ENCODE measurements at places on chromosomes 13 and 19.

- DNase-seq = no peak
Observed at GRCh38 chr13:44270150-44270549, 103.5 kb upstream of the SERP2 start.

DNA sequence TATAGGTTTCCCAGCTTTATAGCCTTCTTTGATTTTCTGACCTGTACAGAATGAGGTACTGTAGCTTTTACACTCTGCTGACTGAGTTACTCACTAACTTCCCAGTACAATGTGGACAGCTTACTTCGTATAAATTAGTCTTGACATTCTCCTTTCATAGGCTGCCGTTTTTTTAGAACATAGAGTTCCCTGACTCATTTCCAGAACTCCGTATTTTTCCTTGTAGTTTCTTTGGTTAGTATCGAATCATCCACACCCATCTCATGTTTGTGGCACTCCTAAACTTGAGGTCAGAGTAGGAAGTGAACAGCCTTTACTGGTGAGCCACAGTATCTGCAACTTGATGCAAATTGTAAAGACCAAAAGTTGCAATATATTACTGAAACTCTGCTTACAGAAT is 303.9 kb downstream of the SLITRK5 start:
- DNase-seq = no peak

DNA sequence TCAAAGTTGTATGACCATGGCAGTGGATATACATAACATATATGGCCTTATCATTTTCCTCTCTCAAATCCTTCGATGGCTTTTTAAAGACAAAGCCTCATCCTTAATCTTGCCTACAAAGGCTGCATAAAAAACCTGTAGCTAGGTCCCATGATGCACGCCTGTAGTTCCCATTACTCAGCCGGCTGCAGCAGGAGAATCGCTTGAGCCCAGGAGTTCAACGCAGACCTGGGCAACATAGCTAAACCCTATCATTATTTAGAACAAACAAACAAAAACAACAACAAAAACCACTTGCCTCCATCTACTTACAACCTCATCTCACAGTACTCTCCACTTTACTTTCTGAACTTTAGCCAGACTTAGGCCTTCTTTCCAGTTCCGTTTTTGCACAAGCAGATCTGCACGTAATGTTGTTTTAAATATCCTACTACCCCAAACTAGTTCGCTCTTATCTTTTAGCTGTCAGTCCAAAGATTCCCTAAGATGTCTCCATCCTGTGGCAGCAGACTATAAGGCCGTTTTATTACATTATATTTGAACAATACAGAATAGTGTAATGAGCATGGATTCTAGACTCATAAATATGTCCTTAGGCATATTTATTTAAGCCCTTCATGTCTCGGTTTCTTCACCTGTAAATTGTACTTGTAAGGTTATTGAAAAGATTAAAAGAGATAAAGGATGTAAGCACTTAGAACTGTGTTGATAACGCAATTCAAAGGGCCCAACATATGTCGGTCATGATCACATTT is 969 bp upstream of the POMP start:
- no peak for DNase-seq

DNA sequence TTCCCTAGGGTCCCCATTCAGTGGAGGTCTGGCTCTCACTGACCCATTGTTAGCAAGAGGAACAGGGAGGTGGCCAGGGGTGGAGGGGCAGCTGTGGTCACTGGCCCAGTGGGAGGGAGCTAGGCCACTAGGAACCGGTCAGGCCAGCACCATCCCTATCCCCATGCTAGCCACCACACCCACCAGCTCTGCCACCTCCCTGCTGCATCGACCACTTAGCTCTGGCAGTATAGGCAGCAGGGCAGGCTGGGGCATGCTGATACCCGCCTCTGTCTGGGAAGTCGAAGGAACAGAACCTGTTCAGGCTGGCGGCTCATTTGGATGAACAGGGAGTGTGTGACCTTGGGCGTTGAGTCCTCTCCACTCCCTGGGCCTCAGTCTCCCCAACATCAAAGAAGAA is 4.7 kb downstream of the PPP1R13L start:
- DNase-seq = no peak

GRCh38 chr19:51440846-51441409 is 17.3 kb downstream of the SIGLEC8 start:
- no peak for DNase-seq
